ENCODE measurements at places on chromosomes 1 and 21. TPM values are rescaled to one million over a fixed set of nuclear protein-coding genes. Genes with fewer than 3 reads are reported as not detected.

DNA sequence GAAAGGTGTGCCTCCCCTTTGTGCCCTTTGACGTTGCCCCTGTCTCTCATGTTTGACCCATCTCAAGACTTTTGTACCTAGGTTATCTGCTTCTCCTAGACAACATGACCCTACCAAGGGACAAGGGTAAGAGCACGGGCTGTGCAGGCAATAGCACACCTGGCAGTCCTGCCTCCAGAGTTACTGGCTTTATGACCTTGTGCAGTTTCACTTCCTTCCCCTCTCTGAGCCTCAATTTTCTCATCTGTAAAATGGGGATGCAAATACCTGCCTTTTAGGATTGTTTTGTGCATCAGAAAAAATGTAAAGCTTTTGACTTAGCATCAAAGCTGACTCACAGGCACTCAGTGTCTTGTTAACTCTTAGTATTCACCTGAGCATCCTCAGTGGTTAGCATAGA lies 36.4 kb downstream of the ELK4 start:
- no peak for DNase-seq

DNA sequence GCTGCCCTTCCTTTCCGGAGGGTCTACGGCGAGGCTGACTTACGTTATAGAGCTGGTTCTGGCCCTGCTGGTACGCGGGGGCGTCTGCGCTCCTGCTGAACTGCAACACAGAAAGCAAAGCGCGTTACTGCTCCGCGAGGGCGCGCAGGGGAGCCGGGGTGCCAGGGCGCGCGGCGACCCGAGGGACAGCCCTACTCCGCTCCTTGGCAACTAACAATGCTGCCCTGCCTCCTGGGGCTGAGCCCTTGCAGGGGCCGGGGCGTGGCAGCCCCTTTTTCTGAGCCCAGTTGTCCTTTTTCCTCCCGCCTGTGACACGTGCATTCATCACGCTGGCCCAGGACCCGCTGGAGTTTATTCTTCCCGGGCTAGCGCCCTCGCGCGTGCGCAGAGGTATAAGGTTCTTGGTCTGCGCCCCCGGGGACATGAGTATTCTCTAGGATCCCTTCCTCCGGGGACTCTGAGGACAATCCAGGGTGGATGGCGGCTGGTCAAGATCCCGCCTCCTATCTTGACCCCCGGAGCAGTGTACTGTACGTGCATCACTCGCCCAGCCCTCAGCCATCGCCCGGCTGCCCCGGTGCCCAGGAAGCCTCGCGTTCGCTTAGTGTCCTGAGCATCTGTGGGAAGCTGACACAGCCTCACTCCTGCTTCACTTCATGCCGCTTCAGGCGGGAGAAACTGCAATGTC lies 78.9 kb downstream of the CD247 start:
- DNase-seq = peak; percentile 48

- DNase-seq = no peak
Measured at GRCh38 chr1:245917403-245917802, 589.7 kb downstream of the SMYD3 start.

- no peak for DNase-seq
Measured at GRCh38 chr1:180253585-180254495, 23.8 kb downstream of the LHX4 start.

GRCh38 chr1:11654137-11654938 lies at the start of the genes FBXO2 and FBXO44:
TSS of gene FBXO2 (minus strand) at chr1:11654429. CDS start at chr1:11654340, 89 bp downstream.
TSS of gene FBXO44 (plus strand) at chr1:11654877. CDS start at chr1:11655836, 959 bp downstream.
- peak; percentile 38 for DNase-seq

DNA sequence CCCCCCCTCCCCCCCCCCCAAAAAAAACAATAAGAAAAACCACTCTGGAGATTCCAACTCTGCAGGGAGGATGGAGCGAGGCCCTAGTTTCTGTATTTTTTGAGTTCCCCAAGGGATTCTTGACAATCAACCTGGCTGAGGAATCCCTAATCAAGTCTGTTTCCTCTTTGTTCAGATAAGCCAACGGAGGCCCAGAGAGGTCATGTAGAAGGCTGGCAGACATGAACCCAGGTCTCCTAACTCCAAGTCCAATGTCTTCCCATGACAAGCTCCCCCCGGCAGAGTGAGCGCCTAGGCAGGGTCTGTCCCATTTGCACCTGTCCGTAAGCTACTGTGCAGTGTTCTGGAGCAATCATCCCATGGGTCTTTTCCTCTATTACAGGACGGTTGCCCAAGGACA lies 39.5 kb downstream of the LRRC71 start:
- no peak for DNase-seq

DNA sequence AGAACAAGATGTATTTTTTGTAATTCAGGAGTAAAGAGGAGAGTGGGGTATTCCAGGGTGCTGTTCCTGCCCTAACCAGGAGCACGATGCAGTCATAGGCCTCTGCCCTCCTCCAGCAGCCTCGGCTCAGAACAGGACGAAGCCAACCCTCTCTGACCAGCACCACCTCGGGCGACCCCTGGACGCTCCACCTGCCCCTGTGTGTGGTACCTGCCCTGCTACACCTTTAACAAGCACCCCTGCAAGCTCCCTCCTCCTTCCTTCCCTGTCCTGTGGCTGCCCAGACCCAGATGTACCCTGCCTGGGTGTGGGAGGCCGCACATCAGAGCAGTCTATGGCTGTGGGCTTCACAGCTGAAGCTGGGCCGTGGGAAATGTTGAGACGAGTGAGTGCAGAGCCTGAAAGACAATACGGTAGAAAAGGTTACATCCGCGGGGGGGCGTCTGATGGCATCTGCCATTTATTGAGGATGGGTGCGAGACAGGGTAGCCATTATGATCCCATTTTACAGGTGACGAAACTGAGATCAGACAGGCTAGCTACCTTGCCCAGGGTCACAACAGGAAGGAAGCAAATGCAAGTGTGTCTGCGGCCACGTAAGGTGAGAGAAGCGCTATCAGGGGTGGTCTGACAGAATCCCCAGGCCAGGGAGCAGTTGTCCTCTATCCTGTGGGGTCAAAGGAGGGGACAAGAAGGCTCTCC lies 4.6 kb downstream of the ERG start:
- no peak for DNase-seq

- DNase-seq = no peak
Measured at GRCh38 chr21:25103500-25104207, 503.6 kb downstream of the MRPL39 start.

GRCh38 chr1:154344977-154345837 lies 19.9 kb downstream of the ATP8B2 start:
- peak; percentile 74 for DNase-seq

GRCh38 chr1:44261962-44262361 lies 48.7 kb downstream of the DMAP1 start:
- DNase-seq = no peak

DNA sequence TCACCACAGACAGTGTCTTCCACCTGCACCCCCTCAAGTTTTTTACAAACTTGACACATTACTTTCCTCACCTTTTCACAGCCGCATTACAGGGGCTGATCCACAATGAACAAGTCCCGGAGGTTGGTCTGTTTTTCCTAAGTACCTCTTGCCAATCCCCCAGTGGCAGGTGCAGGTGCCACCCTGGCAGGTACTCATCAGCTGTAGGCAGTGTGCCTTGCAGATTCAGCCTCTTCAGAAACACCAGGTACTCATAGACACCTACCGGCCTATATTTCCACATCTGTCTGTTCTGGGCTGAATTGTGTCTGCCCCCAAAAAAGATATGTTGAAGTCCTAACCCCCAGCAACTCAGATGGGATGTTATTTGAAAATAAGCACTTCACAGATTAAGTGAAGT lies 81.4 kb upstream of the CNIH3 start:
- no peak for DNase-seq

GRCh38 chr21:43854773-43855633 lies 10.0 kb upstream of the AGPAT3 start:
- no peak for DNase-seq

GRCh38 chr1:48235652-48236051 lies 13.1 kb downstream of the SLC5A9 start:
- DNase-seq = no peak

GRCh38 chr1:226181996-226182714 lies 4.4 kb downstream of the ACBD3 start:
- no peak for DNase-seq

DNA sequence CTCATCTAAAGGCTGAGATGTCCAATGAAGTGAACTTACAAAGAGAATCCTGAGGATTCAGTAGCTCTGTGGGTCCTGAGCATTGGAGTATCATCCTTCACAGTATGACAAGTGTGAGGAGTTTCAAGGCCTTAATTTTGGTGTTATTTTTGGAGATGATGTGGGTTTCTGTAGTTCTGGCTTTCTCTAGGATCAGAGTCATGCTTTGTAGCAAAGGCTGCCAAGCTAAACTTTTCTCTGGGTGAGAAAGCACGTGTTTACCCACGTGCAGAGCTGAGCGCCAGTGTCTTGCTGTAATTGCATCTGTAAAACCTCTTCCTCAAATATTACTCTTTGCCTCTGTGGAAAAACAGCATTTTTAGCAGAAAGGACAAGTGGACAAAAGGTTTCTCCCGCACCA lies 387.8 kb upstream of the LYPLAL1 start:
- no peak for DNase-seq

DNA sequence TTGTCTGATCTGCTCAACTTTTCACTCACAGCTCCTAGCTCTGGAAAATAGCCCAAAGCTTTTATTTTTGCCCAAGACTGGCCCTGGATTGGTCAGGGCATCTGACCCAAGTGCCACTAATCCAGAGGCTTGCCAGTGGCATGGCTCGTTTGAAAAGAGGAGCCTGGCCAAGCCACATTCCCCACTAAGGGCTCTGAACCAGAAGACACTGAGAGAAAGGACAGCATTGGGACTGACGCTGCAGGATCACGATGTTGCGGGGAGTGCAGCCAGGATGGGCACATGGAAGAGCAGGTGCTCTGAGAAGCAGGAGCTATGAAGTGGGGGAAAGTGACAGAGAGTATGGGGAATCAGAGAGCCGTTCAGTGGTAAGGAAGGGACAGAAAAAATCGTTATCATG lies 44.9 kb upstream of the TSPAN2 start:
- DNase-seq = no peak

- DNase-seq = no peak
Measured at GRCh38 chr21:33015756-33016155, 10.0 kb upstream of the OLIG2 start.

- no peak for DNase-seq
Measured at GRCh38 chr1:12376236-12377045, 146.6 kb downstream of the VPS13D start.

DNA sequence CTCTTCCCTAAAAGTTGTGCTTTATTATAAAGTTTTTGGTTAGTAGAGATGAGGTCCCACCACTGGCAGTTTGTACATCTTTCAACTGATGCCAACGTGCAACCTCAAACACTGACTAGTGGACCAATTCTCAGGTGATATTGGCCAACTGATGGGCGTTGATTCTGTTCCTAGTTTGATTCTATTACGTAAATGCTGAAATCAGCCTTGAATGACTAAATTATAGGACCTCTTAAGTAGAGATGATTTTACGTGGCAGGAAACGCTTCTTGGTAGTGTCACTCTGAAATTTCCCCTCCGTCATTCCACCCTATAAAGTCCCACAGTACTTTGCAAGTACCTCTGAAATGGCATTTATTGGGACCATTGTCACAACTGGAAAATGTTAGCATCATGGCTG lies 8.8 kb upstream of the FNDC7 start:
- DNase-seq = no peak

GRCh38 chr1:152000964-152001630 lies 7.4 kb upstream of the S100A10 start:
- no peak for DNase-seq

- no peak for DNase-seq
Measured at GRCh38 chr1:232046451-232047306, 420.1 kb downstream of the DISC1 start.

- DNase-seq = no peak
Measured at GRCh38 chr1:241605146-241605805, 34.9 kb downstream of the CHML start.

- no peak for DNase-seq
Measured at GRCh38 chr1:159587461-159587951, at the start of gene APCS. TSS of gene APCS (plus strand) at chr1:159587826. CDS start at chr1:159587922, 96 bp downstream.

GRCh38 chr1:244183037-244183436 lies 132.0 kb downstream of the ZBTB18 start:
- no peak for DNase-seq

DNA sequence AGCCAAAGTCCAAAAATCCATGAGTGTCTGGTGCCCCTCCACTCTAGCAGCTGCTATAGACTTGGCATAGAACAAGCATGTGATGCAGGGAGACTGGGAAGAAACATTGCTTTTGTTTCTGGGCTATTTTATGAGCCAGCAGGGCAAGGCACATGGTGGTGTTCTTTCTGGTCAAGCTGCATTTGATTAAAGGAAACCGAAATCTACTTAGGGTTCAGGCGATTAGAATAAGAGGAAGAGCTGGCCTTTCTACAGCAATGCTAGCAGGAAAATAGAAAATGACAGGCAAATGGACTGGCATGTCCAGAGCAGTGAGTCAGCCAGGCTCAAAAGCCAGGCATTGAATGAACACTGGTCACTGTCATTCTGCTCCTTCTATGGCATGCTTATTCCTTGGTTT lies 28.5 kb upstream of the ARHGAP29 start:
- no peak for DNase-seq

DNA sequence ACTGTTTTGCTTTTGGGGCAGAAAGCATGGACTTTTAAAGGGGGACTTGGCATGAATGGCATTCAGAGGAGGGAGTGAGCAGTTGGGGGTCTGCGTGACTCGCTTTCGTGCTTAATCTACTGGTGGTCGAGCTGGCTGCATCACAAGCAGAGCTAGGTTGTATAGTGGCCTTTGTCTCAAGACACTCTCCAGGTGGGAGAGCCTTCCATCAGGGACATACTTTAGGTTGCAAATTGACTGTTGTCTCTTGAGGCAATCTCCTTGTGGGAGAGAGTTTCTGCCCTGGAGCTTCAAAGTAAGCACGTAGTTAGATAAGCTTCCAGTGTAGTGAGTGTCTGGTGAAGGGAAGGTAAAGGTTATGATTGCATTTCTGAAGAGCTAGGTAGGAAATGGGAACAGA lies 93.9 kb downstream of the C1orf21 start:
- no peak for DNase-seq

The UMODL1 gene
- total RNA-seq = 0.18 TPM

The RRP15 gene
- total RNA-seq = 18.5 TPM

The OR2G2 gene
- total RNA-seq = not detected

The KHDRBS1 gene
- 98.9 TPM for total RNA-seq

The PGLYRP3 gene
- total RNA-seq = not detected

The SLC30A10 gene
- 0.06 TPM for total RNA-seq

The LHX8 gene
- not detected for total RNA-seq

The CCDC17 gene
- 8.6 TPM for total RNA-seq

The CELA2B gene
- total RNA-seq = not detected

The SLFNL1 gene
- 0.47 TPM for total RNA-seq

Data from T-cell (primary cell).